ELR (cell line): ENCODE measurements at places on chromosomes 6 and 20.

DNA sequence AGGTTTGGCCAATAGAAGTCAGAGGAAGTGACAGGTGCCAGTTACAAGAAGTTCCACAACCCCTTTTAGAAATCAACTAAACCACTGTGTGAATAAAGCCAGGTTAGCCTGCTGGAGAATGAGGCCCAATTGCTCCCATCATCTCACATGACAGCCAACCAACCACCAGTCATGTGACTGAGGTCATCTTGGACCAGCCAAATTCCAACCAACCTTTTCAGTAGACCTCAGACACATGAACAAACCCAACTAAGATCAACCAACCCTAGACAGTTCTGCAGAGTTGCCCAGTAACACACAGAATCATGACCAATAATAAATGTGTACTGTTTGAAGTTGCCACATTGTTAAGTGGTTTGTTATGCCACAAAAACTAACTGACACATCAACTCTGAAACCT, 44.6 kb upstream of the GGTLC1 start:
- no peak for DNase-seq

DNA sequence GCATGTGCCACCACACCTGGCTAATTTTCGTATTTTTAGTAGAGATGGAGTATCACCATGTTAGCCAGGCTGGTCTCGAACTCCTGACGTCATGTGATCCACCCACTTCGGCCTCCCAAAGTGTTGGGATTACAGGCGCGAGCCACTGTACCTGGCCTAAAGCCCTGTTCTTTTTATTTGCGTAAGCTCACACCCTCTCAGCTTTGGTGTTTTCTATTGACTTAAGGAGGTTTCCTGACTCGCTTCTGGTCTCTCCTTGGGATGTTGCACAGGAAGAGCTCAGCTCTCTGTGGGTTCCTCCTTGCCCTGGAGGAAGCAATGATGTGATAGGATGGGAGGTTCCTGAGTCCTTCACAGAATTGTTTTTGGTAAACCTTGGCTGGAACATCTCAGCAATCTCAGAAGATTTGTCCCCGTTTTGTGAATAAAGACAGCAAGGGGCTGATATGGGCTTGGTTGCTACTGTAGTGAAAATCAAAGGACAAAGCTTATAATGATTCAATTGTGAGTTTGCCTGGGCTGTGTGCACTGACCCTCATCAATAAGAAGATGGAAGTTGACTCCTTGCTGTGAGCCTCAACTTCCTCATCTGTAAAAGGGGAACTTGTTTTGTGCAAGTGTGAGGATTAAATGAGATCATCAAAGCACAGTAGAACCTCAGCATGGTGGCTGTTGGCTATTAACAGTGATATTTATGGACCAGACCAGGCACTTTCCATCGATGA, 27.0 kb downstream of the TOX2 start:
- peak; percentile 56 for DNase-seq

GRCh38 chr6:39204646-39205244, 24.5 kb downstream of the KCNK5 start:
- DNase-seq = no peak

GRCh38 chr20:35637276-35637675, 21.6 kb downstream of the SPAG4 start:
- no peak for DNase-seq

GRCh38 chr20:14826543-14827313, 489.3 kb upstream of the FLRT3 start:
- DNase-seq = no peak
